Nucleus accumbens (tissue), 56 donors: ENCODE measurements at places on chromosomes 11 and 22.

- no peak for DNase-seq
These were observed 24.1 kb upstream of the APOA1 start for GRCh38 chr11:116861539-116861938.

DNA sequence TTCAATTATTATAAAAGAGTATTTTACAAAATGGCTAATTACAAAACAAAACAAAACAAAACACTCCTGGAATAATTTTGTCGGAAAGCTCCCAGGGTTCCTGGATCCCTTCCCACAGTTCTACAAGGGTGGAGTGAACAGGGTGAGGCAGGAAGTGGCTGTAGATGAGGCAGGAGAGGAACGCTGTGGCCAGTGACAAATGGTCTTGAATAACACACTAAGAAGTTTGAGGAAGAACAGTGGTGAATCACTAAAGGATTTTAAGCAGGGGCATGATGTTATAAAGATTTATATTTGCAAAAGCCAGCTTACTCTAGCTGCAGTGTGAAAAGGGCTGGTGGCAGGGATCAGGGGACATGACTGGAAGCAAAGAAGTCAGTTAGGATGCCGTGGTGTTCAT lies 33.8 kb upstream of the APOA1 start:
- DNase-seq: no peak

DNA sequence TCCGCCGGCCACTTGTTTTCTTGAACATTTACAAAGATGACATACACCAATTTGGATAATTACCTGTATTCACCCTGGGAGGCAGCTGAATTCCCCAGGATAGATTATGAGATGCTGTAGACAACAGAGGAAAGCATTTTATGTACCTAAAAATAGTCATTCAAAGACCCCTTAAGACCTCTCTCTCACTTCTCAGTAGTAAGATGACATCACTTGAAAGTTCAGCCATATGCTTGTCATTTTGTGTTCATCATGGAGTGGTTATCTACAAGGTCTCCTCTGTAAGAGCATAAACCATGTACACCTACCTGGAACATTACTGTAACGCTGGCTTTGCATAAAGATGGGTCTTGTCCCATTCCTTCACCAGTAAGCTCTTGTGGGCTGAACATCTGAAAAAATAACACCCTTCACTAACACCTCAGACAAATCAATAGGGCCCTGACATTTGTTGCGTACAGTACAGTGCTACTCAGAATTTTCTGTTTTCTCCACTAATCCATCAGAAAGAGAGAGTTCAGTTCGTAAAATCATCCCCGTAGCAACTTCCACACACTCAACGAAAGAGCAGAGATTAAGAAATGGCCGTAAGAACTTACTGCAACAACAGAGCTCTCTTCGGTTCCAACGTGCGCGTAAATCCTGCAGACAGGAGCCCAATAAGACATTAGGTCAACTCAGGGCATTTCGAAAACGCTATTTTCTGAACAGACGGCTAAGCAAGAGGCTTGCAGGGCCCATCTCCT lies 15.6 kb upstream of the WDR74 start:
- no peak for DNase-seq

- no peak for DNase-seq
These were observed 8.5 kb upstream of the SCYL1 start for GRCh38 chr11:65516135-65516968.

DNA sequence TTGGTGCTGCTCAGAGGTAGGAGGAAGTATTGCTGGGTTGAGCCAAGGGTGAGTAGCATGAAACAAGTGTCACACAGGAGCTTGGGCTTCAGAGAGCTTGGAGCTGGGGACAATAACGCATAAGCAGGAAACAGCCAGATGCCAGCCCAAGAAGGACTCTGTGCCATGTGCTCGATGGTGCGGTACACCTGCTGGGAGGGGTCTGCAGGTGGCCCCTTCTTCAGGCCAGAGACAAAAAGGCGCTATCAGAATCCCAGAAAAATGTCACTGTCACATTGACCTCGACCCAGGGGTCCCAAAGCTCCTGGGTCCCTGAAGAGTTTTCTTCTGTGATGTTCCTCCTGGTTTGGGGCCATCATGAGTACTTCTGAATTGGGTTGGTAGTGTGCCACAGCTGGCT lies 244.4 kb downstream of the TBC1D22A start:
- DNase-seq: no peak

DNA sequence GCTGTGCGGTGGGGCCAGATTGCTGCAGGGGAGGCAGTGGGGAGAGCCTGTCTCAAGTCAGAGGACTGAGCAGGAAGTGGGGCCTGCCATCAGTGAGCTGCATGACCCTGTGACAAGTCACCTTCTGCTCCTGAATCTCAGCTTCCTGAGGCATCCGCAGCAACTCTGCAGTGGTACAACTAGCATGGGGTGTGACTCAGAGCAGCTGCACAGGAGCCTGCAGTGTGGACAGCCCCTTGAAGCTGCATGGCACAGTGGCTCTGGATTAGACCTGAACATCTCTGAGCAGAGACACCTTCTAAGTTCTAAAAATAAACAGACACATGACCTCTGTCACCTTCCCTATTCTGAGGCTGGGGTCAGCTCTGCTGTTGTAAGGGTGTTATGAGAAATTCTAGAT lies 18.0 kb downstream of the FAM227A start:
- no peak for DNase-seq

DNA sequence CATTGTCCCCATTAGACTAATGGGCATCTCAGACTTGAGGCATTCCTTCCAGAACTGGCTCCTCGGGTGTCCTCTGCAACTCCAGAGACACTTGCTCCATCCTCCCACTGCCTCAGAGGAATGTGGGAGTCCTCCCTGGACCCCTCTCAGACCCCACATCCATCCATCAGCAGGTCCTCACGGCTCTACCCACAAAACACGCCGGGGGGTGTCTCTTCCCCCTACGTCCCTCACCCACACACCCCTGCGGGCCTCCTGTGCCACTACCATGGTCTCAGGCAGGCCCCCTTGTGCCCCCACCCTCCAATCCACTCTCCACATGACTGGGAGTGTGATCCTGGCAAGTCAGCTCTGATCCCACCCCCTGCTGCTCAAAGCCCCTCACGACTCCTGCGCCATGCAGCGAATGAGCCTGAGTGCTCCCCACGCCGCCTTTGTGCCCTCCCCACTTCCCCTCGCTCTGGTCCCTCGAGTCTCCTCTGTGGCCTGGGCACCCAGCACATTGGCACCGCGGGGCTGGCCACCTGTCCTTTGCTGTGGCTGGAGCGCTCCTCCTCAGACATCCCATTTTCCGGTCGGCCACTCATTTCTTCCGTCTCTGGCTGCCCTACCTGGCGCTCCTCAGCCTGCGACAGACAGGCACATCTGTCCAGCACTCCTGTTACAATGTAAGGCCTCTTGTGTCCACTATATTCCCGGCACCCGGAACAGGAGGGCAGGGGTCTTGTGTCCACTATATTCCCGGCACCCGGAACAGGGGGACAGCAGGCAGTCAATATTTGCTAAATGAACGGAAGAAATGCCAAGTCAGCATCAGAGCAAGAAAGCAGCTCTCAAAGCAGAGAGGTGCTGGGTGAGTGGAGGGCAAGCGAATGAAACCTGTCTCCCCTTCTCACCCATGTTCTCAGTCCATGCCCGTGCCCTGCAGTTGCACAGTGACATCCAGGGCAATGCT lies 14.2 kb upstream of the MOB2 start:
- DNase-seq: no peak

GRCh38 chr11:18265949-18266348 lies at the start of gene SAA1:
Gene SAA1 (plus strand): TSS chr11:18266264. CDS start chr11:18266888, 624 bp downstream.
- no peak for DNase-seq

- DNase-seq: no peak
These were observed 120.5 kb upstream of the FGF3 start for GRCh38 chr11:69939551-69940245.

DNA sequence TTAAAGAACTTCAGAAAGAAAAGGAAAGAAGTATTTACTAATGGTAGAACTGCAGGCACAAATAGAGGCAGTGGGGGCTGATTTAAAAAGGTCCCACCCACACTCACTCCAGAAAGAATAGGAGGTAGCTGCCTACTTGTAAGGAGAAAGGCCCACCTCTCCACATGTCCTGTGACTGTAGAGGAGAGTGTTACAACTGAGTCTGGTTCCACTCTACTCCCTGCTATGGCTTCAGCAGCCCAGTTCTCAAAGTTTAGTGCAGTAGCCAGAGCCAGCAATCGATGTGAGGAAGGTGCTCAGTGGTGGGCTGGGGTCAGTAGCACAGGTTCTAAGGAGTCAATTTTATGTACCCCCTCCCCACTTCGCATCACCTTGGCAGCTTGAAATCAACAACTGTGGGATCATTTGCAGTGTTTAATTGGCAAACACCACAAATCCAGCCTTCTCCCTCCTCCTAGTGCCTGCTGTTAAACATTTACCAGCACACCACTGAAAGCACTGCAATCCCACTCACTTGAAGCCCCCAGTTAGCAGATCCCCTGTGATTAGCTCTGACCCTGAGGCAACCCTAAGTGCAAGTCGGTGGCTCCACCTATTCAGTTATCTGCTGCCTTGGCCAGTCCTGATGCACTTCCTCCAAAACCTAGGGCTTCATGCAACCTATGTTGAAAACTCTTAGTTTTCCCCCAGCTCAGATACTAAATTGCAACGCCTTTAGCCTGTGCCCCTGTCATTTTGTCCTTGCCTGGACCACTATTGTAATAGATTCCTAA lies 146.6 kb downstream of the BBOX1 start:
- no peak for DNase-seq

GRCh38 chr11:475941-476340 lies 25.9 kb downstream of the PTDSS2 start:
- no peak for DNase-seq

GRCh38 chr22:45621836-45622600 lies 49.6 kb upstream of the ATXN10 start:
- no peak for DNase-seq

- no peak for DNase-seq
These were observed 92.6 kb upstream of the GAL start for GRCh38 chr11:68591719-68592118.

DNA sequence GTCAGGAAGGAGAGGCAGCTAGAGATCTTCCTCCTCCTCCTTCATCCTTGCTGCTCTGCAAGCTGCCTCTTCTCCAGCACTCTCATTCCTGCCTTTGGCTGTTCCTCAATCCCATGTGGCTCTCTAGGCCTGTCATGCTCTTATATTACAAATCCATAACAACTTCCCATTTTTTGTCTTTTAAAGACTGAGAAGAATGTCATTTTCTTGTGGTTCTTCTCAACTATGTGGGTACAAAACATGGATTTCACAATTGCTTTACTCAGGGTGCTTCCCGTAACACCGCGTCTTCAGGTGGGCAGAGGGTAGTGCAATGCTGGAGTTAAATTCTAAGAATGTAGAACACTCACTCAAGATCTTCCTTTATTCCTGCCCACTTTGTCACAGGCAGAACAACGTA lies 6.8 kb upstream of the CAT start:
- DNase-seq: no peak

DNA sequence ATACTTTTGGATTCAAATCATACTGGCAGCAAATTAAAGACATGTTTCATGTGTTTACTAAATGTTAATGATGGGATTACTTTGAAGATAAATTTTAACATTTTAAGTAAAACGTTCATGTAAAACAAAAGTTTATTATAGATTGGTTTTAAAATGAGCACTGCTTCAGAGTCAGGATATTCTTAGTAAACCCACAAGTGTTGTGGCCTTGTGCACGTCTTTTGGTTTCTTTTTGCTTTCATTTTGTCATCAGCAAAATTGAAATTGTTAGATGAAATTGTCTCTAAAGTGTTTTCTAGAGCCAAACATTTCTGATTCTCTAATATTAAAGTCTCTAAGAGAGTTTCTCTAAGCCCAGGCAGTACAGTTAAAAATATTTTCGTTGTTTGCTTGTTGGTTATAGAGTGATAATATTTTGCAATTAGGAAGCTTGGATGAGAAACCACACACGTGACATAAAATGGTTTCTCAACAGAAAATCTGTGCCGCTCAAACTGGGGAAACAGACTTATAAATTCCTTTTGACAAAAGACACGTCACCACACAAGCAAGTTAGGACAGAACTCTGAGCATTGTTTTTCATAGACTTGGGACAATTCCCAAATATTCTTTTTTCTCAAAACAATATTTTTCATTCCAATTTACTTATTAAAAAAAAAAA lies 164.4 kb downstream of the TEAD1 start:
- DNase-seq: no peak

DNA sequence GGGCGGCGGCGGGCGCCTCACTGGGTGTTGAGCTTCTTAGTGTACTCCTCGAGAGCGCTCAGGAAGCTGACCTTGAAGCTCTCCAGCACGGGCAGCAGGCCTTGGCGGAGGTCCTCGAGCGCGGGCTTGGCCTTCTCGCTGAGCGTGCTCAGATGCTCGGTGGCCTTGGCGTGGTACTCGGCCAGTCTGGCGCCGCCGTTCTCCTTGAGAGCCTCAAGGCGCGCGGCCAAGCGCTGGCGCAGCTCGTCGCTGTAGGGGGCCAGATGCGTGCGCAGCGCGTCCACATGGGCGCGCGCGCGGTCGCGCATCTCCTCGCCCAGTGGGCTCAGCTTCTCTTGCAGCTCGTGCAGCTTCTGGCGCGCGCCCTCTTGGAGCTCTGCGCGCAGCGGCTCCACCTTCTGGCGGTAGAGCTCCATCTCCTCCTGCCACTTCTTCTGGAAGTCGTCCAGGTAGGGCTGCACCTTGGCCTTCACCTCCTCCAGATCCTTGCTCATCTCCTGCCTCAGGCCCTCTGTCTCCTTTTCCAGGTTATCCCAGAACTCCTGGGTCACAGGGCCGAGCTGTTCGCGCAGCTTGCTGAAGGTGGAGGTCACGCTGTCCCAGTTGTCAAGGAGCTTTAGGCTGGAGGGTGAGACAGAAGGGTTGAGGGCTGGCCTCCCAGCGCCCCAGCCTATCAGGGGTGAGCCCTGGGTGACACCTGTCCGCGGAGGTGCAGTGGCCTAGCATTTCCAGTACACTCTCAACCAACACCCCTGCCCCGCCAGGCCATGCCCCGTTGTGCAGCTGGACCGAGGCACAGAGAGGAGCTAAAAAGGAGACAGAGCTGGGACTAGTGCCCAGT lies 1.4 kb downstream of the APOA1 start:
- DNase-seq: peak; percentile 76

GRCh38 chr11:72480347-72480746 lies 46.0 kb upstream of the CLPB start:
- no peak for DNase-seq
